ENCODE measurements at places on chromosomes 2 and 18. TPM values are rescaled to one million over a fixed set of nuclear protein-coding genes. Genes with fewer than 3 reads are reported as not detected.

Gene SOX11
- total RNA-seq: 15.8 TPM

Gene CABLES1
- 2.8 TPM for total RNA-seq

Gene NEU2
- not detected for total RNA-seq

DNA sequence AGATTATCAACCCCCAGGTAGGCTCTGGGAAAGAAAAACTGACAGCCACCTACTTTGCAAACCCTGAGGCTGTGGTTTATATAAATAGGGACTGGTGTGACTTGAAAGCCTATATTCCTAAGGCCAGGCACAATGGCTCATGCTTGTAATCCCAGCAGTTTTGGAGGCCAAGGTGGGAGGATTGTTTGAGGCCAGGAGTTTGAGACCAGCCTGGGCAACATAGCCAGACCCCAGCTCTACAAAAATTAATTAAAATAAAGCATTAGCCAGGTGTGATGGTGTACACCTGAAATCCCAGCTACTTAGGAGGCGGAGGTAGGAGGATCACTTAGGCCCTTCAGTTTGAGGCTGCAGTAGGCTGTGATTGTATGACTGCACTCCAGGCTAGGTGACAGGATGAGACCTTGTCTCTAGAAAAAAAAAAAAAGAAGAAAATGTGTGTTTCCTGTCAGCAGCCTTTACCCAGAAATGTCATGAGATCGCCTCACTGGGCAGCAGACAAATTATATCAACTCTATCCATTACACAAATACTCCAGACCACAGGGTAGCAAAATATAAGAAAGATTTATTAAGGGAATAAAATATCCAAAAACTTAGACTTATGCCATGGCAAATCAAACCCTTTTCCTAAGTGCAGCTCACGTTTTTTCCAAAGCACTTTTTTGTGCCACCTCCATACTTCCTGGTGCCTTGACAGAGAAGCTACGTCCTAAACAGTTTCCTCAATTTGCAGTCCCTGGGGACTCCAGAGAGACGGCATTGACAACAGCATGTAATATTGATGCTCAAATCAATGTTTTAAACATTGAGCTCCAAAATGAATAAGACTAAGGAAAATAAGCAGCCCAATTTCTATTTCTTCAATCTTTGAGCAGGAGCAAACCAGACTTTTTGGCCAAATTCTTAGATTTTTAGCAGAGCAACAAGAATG lies 190.8 kb upstream of the NDUFV2 start:
- DNase-seq: peak; percentile 8

- peak; percentile 68 for DNase-seq
Observed at GRCh38 chr18:23825978-23826405, 136.7 kb downstream of the LAMA3 start.

DNA sequence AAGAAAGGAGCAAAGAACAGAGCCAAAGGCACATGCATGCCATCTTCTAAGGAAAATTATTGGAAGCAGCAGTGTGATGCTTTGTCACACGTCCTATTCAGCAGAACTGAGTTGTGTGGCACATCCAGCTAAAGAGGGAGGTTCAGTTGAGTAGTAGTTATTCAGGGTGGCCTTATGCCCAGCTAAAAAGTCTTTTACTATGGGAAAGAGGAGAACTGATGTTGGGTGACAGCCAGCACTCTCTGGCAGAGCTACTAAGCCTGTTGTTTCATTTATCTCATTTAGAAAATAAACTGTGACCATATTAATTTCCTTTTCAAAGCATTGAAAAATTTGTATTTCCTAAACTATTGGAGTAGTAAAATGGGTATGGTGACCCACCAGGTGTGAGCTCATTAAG lies 18.5 kb downstream of the ITGA6 start:
- DNase-seq: peak; percentile 78

DNA sequence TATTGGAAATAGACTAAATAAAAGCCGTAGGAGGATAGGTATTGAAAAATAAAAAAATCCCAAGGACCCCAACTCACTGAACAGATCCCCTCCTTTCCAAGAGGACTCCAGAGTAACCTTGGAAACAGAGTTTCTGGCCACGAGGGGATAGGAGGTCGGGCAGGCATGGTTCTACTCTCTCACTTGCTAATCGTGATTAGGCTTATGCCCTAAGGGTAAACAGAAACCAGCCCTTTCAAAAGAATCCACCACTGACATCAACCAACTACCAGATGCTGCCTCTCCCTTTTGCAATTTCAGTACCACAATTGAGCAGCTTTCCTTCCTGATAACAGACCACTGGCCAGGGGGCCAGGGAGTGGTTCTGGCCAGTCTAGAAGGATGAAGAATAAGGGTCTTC lies 477.8 kb downstream of the EIPR1 start:
- DNase-seq: no peak
